ENCODE measurements at places on chromosomes 1 and 21. TPM values are rescaled to one million over a fixed set of nuclear protein-coding genes. Genes with fewer than 3 reads are reported as not detected.

- no peak for DNase-seq
These were observed 41.8 kb downstream of the FNBP1L start for GRCh38 chr1:93489756-93490155.

The RNU1-2 gene
- total RNA-seq = under 0.01 TPM

- no peak for DNase-seq
These were observed at the start of gene PTPN22 for GRCh38 chr1:113871597-113872113. PTPN22 (minus strand) TSS chr1:113871712.

The DCST1 gene
- total RNA-seq = 0.16 TPM

The AQP10 gene
- not detected for total RNA-seq

DNA sequence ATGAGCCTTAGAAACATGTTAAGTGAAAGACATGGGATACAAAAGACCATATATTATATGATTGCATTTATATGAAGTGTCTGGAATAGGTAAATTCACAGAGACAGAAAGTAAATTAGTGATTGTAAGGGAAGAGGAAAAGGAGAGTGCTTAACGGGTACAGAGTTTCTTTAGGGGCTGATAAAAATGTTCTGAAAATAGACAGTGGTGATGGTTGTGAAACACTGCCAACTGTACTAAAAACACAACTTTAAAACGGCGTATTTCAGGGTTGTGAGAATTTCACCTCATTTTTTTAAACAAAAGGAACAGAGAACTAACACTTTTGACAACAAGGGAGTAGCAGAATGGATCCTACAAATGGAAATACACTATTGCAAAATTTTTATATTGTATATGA lies 13.4 kb downstream of the COP1 start:
- no peak for DNase-seq

GRCh38 chr1:12166834-12167492 lies at the start of gene TNFRSF1B:
TNFRSF1B (plus strand) TSS chr1:12166991; CDS start chr1:12167092, 101 bp downstream.
- DNase-seq = no peak

DNA sequence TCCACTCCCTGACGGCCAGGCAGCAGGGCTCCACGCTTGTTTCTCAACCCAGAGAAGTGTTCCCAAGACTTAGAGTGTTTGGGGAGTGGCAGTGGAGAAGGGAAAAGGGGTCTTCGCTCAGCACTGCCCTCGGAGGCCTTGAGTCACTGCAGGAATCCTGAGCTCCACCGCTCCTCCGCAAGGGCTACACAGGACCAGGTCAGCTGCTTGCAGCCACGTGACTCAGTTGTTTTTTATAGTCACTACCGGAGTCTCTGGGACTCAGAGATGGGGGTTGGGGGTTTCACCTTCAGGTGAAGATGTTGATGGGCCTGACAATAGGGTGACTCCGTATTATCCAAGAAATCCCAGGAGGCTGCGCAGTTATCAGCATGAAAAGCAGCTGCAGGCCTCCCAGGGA lies 76.2 kb upstream of the TMEM51 start:
- no peak for DNase-seq

GRCh38 chr1:66731170-66731865 lies 20.9 kb upstream of the DYNLT5 start:
- no peak for DNase-seq

The NKAIN1 gene
- total RNA-seq = 2.0 TPM

GRCh38 chr1:8171751-8172464 lies 145.8 kb upstream of the ERRFI1 start:
- no peak for DNase-seq

The TNFAIP8L2 gene
- 5.7 TPM for total RNA-seq

The PIGP gene
- 25.5 TPM for total RNA-seq

DNA sequence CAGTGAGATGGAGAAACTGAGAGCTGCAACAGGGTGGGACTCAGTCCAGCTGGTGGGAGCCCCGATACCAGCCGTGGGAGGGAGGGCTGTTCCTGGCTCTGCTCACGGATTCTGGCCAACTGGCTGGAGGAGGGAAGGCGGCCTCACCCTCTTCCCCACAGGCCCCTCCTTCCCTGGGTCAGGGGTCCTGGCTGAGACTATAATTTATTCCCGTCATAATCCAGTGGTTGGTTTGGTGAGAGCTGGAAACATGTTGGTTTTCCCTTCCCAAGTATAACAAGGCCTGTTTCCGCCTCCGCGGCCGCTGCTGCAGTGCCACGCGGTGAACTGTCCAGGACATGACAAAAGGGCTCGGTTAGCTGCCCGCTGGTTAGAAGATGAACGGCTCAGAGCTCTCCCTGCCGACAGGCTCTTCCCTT lies 10.0 kb downstream of the PTPRF start:
- DNase-seq = peak; percentile 68

GRCh38 chr1:67227196-67227595 lies 60.9 kb downstream of the IL23R start:
- DNase-seq = no peak

GRCh38 chr21:31529406-31529805 lies 130.1 kb upstream of the SOD1 start:
- DNase-seq = no peak

The DENND1B gene
- 29.8 TPM for total RNA-seq

The LCE3D gene
- total RNA-seq = not detected

DNA sequence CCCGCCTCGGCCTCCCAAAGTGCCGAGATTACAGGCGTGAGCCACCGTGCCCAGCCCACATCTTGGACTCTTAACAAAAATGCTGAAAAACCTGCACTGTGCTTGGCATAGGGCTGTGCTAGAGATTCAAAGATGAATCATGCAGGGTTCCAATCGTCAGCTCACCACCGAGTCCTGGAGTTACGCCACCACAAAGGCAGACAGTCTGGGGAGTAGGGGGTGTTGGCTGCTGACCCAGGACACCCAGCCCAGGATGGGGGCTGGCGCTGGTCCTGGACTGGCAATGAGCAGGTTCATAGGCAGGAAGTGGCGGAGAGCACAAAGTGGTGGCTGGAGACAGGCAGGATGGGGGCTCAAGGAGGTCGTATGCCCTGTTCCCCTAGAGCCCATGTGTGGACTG lies 16.0 kb downstream of the PSRC1 start:
- no peak for DNase-seq

DNA sequence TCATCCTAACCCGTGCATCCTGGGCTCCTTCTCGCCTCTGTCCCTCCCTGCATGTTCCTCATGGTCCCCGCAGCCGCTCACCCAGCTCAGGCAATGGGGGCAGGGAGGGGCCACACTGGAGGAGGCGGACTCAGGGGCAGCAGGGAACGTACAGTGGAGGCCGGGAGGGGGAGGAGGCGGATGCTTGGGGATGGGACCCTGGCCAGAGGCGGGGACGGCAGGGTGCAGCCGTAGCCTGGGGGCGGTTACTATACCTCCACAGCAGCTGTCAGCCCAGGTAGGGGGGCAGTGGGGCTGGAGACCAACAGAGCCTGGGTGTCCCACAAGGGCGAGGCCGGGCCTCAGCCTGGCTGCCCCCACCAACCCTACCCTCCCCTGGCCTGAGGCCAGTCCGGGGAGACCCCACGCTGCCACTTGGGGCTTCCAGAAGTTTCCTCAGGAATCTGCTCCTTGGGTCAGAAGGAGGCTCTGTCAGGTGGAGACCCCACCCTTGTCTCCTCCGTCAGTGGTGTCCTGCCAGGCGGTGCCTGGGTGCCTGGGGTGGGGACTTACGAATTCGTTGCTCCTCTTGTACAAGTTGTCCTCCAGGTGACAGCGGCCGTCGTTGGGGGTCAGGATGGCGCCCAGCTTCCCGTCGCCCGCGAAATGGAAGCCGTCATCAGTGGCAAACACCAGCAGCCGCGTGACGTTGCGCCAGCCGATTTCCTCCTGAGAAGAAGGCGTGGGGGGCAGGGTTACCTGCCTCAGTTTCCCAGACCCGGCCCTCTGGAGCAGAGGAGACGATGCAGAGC lies 20.7 kb downstream of the ITGB2 start:
- DNase-seq = no peak

The PLCH2 gene
- 12.0 TPM for total RNA-seq

DNA sequence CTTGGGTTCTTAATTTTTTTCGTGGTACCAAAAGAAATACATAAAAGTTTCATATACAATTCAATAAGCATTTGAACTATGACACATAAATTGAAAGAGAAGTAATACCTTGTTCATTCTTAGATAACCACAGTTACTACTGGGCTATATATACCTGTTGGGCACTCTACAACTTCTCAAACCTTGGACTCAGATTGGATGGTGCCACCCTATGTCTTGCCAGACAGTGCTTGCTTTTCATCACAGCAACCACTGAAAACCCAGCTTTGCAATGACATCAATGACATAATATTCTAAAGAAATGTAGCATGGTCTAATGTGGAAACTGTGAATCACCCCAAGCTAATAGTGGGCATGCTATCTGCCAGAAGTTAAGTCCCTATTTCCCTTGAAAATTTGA lies 62.8 kb upstream of the DPH5 start:
- DNase-seq = no peak

The PLA2G4A gene
- total RNA-seq = 13.3 TPM

The TDRD5 gene
- total RNA-seq = 0.96 TPM

The ZBTB8A gene
- 6.6 TPM for total RNA-seq

DNA sequence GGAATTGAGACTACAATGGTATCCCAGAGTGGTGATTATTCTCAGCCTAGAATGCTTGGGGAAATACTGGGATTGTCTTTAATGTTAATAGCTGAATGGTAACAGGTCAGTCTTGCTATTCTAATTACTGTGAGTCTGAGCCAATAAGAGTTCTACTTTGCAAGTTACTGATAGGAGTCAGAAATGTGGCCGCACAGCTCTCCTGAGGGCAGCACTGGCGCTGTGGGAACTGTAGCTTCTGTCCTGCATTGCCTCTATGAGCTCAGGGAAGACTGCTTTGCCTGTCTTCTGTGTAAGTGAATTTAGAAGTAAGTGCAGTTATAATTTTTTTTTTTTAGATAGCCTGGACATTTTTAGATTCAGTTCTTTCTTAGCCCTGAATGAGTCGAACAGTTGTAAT lies 10.0 kb upstream of the VAMP3 start:
- DNase-seq = no peak

DNA sequence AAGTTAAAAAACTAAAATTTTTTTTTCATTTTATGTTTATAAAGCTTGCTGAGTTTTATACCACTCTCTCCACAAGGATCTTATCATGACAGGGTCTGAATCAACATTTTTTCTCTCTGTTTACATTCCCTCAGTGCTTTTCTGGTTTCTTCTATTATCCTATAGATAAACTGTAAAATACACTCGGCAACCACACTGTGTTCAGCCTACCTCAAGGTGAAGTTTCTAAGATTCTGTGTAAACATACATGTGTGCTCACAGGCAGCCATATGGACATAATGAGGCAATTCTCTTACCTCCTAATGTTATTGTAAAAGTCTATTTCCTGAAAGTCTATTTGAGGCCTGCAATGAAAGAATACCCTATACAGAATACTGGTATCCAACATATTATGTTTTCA lies 114.6 kb downstream of the NTPCR start:
- no peak for DNase-seq

GRCh38 chr1:206411321-206411720 lies 59.0 kb upstream of the IKBKE start:
- no peak for DNase-seq

DNA sequence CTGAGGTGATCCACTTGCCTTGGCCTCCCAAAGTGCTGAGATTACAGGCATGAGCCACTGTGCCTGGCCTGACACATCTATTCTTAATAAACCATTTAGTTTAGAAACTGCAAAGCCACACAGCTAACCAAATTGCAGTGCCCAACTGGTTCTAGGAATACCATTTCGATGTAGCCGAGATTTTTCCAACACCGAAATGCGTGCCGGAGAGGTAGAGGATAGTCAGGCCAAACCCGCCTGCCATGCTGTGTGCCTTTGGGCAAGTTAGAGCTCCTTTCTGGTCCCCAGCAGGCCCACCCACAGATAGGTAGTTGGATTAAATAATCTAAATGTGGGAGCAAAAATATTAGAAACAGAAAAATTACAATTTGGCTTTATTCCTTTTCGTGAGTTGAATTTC lies 254.4 kb downstream of the FOXD2 start:
- no peak for DNase-seq

DNA sequence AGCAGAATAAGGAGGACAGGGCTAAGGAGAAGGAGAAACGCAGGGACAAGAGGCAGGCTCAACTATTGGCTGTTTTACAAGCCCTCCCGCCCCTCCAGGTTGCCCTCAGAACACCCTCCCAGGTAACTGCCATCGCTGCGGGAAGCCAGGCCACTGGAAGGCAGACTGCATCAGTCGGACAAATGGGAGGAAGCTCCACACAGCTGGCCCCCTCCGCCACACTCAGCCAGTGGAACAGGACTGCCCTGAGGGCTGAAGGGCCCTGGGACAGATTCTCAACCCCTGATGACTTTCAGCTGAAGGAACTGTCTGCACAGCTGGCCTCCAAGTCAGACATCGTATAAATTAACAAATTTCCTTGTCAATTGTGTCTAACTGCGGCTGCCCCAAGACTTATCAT lies 21.8 kb downstream of the LRRC3 start:
- DNase-seq = no peak

- DNase-seq = no peak
These were observed 1.5 kb downstream of the ZNF684 start for GRCh38 chr1:40532844-40533424.

The WNT3A gene
- total RNA-seq = not detected

DNA sequence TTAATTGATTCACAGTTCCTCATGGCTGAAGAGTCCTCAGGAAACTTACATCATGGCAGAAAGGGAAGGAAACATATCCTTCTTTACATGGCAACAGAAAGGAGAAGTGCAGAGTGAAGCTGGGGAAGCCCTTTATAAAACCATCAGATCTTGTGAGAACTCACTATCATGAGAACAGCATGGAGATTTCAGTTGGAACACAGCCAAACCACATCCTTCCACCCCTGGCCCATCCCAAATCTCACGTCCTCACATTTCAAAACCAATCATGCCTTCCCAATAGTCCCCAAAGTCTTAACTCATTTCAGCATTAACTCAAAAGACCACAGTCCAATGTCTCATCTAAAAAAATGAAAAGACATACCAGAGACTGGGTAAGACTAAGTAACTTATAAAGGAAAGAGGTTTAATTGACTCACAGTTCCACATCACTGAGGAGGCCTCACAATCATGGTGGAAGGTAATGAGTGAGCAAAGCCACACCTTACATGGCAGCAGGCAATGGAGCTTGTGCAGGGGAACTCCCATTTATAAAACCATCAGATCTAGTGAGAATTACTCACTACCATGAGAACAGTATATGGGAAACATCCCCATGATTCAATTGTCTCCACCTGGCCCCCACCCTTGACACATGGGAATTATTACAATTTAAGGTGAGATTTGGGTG lies 105.2 kb downstream of the MRPL39 start:
- no peak for DNase-seq

GRCh38 chr21:45069085-45069484 lies 5.3 kb upstream of the ADARB1 start:
- peak; percentile 30 for DNase-seq

- DNase-seq = no peak
These were observed 17.0 kb downstream of the C1orf159 start for GRCh38 chr1:1098681-1099421.
